GM20000 (cell line): ENCODE measurements at places on chromosomes 1 and 21.

- DNase-seq: no peak
Measured at GRCh38 chr1:217431395-217431794, 199.5 kb downstream of the GPATCH2 start.

- DNase-seq: no peak
Measured at GRCh38 chr1:9761855-9762254, 61.9 kb downstream of the CLSTN1 start.

- no peak for DNase-seq
Measured at GRCh38 chr1:65006806-65007205, 40.5 kb upstream of the JAK1 start.

- no peak for DNase-seq
Measured at GRCh38 chr1:56355422-56355821, 223.9 kb downstream of the PLPP3 start.

GRCh38 chr1:225514671-225515081 is 86.8 kb upstream of the LBR start:
- DNase-seq: no peak
